ENCODE measurements at places on chromosomes 11 and 22.

GRCh38 chr22:48368975-48369525 is 1458.6 kb downstream of the BRD1 start:
- no peak for DNase-seq

DNA sequence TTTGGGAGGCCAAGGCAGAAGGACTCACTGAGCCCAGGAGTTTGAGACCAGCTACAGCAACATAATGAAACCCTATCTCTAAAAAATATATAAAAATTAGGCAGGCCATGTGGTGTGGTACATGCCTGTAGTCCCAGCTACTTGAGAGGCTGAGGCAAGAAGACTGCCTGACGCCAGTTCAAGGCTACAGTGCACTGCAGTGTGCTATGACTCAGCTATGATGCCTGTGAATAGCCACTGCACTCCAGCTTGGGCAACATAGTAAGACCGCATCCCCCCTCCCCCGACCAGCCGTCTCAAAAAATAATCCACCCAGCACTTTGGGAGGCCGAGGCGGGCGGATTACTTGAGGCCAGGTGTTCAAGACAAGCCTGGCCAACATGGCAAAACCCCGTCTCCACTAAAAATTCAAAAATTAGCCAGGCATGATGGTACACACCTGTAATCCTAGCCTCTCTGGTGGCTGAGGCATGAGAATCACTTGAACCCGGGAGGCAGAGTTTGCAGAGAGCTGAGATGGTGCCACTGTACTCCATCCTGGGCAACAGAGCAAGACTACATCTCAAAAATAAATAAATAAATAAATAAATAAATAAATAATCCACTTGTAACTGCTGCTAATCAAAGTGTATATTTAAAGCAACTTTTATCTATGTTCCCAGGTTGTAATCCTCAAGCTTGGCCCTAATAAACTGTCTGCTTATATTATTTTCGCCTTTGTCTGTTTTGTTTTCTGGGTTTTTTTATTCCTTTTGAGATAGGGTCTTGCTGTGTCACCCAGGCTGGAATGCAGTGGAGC is 7.8 kb downstream of the HPS5 start:
- no peak for DNase-seq

- no peak for DNase-seq
These were observed 17.8 kb upstream of the RRM1 start for GRCh38 chr11:4076774-4077173.

DNA sequence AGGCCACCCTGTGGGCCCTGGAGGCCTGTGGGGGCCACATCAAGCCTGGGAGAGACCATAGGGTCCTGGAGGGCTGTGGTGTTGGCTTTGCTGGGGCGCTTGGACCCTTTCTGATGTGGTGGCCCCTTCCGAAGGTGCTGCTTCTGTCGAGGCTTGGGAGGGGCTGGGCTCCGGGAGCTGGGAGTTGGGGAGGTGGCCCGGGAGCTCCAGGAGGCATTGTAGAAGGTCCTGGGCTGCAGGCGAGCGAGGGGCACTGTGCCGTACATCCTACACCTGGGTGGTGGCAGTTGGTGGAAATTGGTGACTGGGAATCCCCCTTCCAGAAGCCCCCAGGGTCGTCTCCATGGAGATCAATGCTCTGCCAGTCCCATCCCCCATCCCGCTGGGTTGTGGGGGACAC is 2.6 kb downstream of the PLA2G3 start:
- no peak for DNase-seq

- DNase-seq, result no peak
These were observed 12.6 kb downstream of the POLR2F start for GRCh38 chr22:37965940-37966664.

GRCh38 chr22:32649515-32650200 is 151.8 kb upstream of the TIMP3 start:
- DNase-seq, result no peak

GRCh38 chr22:49934160-49934890 is 15.9 kb downstream of the CRELD2 start:
- DNase-seq, result peak; percentile 38

GRCh38 chr11:75376175-75376574 is 23.1 kb upstream of the RPS3 start:
- no peak for DNase-seq

DNA sequence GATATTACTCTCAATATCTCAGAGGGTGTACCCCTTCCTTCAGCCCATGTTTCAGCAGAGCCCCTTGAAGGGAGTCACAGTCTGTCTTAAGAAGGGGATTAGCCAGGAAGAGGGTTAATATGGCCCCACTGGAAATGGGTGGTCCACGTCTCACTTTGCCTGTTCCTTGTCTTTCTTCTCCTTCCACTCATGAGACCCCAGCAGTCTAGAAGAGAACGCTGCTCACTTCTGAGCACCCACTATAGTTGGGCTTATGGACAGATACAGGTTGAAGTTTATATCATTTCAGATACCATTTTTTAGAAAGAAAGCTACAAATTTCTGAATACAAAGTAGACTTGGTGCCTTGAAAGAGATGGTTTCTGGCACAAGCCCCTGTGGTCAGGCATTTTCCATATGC is 139.3 kb upstream of the API5 start:
- no peak for DNase-seq

- DNase-seq, result no peak
These were observed 107.0 kb downstream of the MYO18B start for GRCh38 chr22:25848954-25849353.

- no peak for DNase-seq
These were observed 103.6 kb downstream of the NECTIN1 start for GRCh38 chr11:119625206-119625978.

DNA sequence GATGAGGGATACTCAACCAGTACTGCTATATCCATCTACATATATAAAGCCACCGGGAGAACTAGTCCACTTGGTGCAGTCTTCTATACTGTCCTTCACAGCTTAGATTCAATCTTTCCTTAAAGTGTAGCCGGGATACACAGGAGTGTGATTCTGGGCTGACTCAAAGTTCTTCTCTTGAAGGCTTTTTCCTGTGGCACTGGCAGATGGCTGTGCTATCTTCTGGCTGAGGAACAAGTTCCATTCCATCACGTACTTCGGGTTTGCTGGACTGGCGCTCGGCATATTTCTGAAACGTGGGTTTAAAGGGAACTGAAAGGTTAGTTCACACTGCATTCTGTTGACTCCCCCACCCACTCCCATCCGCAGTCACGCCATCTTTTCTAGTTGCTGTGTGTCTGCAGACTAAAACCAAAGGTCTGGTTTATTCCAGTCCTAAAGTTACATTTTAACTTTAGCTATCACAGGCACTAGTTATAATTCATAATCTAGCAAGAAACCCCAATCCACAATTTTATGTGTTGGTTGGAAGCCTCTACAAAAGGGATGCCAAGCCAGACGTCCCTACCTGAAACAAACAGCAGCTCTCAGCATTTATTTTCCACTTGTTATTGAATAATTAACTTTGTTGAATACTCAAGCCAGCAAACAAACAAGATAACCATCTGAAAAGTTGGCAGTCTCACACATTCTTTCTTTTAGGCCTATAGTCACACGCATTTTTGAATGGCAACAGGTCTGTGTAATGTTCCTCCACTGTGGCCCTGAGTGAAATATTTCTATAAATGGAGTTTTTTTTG is 7.5 kb upstream of the C11orf65 start:
- DNase-seq, result no peak

- no peak for DNase-seq
These were observed 93.2 kb downstream of the NAV2 start for GRCh38 chr11:19805827-19806226.

GRCh38 chr11:126319374-126319740 is 15.5 kb downstream of the DCPS start:
- DNase-seq, result no peak

GRCh38 chr11:125380756-125381445 is 115.2 kb downstream of the FEZ1 start:
- DNase-seq, result no peak

DNA sequence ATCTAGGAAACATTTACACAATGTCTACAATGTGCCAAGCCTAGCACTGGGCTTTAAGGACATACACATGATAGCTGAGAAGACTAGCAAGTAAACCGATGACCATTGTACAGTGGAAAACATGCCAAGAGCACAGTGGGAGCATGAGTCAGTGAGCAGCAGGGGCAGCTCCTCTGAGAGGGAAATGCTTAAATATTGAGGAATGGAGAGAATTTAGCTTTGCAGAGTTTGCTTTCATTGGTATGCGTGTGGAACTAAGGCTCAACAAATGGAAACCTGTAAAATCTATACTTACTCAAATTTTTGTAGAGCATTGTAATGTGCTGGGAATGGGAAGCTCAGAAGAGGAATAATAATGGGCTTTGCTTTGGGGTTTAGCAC is 282.3 kb downstream of the ST3GAL4 start:
- no peak for DNase-seq

GRCh38 chr11:68970921-68971636 is 9.7 kb downstream of the MRGPRD start:
- DNase-seq, result no peak

GRCh38 chr11:9669954-9670353 is 6.1 kb downstream of the SWAP70 start:
- no peak for DNase-seq

DNA sequence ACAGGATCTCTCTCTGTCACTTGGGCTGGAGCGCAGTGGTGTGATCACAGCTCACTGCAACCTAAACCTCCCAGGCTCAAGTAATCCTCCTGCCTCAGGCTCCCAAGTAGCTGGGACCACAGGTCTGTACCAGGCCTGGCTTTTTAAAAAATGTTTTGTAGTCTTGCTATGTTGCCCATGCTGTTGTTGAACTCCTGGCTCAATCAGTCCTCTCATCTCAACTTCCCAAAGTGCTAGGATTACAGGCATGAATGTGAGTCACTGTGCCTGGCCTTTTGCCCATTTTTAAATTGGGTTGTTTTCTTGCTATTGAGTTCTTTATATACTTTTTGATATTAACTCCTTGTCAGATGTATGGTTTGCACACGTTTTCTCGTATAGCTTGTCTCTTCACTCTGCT is 33.0 kb upstream of the PITPNB start:
- DNase-seq, result no peak

DNA sequence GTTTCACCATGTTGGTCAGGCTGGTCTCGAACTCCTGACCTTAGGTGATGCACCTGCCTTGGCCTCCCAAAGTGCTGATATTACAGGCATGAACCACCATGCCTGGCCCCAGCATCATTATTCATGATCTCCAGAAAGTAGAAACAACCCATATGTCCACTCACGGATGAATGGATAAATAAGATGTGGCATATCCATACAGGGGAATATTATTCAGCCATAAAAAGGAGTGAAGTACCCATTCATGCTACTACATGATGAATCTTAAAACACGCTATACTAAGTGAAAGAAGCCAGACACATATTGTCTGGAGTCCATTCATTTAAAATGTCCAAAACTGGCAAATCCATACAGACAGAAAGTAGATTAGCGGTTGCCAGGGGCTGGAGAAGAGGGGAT is 79.9 kb upstream of the TCF20 start:
- no peak for DNase-seq

- DNase-seq, result no peak
These were observed 43.5 kb downstream of the CD44 start for GRCh38 chr11:35182317-35182939.

DNA sequence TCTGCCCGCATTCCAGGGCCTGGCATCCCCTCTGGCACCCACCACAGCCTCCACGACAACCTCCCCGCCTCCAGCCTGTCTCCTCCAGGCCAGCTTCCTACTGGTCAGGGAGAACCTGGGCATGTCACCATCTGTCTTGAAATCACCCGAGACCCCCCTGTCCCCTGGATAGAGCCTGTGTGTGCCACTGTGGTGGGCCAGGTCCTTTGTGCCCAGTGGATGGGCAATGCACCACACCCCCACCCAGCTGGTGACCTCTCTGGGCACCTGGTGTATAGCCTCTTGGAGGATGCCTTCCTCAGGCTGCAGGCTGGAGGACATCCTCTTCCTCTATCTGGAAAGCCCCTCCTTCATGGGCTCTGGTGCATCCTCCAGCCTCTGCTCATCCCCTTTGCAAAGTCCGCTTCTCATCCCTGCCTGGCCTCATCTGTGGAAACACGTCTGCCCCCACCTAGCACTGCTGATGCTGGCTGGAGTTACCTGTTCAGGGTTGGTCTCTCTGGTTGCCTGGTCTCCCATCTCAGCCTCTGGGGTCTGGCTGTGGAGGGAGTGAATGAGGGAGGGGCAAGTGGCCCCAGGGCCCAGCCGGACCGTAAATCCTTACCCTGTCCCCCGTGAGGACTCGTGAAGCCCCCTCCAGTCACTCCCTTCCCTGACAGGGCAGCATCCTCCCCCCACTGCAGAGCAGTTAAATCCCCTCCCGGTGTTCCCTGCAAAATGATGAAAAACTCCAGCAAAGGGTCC is 589.6 kb downstream of the TBC1D22A start:
- no peak for DNase-seq

DNA sequence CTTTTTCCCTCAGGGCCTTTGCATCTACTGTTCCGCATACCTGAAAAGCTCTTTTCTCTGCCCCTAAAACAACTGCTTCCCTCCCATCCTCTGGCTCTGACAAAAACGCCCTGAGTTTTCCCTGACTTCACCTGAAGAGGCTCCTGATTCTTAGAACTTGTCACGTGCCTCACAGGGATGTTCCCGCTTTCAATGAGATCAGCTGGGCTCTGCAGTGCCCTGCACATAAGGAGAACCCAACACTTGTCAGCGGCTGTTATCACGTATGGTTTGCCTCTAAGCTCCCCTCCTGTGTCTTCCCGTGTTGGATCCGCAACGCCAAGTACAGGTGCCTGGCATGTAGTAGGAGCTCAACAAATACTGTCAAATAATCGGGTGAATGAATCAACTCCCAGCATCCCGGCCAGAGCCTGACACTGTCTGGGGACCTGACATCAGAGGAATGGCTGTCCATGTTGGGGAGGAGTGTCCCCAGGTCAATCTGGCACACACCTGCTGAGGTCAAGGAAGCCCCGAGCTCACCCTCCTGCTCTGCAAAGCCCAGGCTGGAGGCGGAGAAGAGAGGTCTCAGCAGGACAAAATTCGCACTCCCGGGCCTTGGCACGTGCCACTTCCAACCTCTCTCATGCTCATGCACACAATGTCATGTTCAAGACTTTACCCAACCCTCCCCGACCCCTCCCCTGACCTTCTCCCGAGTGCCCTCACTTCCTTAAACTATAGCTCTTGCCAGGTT is 4.2 kb upstream of the GRK2 start:
- no peak for DNase-seq

DNA sequence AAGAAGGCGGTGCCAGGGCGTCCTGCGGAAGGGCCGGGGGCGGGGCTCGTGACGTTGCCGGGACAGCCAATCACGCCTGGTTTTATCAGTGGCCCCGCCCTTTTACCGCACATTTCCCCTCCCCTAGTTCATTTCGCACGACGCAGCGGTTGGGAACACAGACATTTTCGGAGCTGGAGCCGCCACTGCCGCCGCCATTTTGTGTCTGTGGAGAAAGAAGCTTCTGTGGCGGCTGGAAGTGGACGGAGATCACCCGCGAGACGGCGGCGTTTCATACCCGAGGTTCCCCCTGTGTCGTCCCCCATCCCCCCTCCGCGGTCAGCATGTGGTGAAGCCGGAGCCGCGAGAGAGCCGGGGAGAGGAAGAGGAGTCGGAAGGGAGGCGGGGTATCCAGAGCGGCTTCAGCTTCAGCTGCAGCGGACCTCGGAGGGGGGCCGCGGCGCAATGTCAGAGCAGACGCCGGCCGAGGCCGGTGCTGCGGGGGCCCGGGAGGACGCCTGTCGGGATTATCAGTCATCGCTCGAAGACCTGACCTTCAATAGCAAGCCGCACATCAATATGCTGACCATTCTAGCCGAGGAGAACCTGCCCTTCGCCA is at the start of gene PCF11:
TSS of gene PCF11 (plus strand) at position 136 of the 598 bp plus-strand sequence. CDS start at position 445, 309 bp downstream.
- DNase-seq, result no peak

- DNase-seq, result no peak
These were observed 227.5 kb upstream of the NARS2 start for GRCh38 chr11:78802058-78802761.
